ENCODE measurements at places on chromosomes 4 and X. TPM values are rescaled to one million over a fixed set of nuclear protein-coding genes. Genes with fewer than 3 reads are reported as not detected.
A peak's percentile ranks its signal among the peaks of the same experiment; 100 is the strongest.

KDR gene
- total RNA-seq: 23.2 TPM

- DNase-seq: no peak
Observed at GRCh38 chr4:142875117-142875516, 29.0 kb upstream of the INPP4B start.

RTL9 gene
- total RNA-seq: 0.38 TPM

- no peak for DNase-seq
Observed at GRCh38 chr4:73451404-73451803, 15.4 kb downstream of the AFP start.

BEX4 gene
- total RNA-seq: 30.3 TPM

- DNase-seq: peak; percentile 66
Observed at GRCh38 chrX:47483306-47484268, 565 bp upstream of the ZNF41 start.
